ENCODE measurements at places on chromosomes 4 and X.

DNA sequence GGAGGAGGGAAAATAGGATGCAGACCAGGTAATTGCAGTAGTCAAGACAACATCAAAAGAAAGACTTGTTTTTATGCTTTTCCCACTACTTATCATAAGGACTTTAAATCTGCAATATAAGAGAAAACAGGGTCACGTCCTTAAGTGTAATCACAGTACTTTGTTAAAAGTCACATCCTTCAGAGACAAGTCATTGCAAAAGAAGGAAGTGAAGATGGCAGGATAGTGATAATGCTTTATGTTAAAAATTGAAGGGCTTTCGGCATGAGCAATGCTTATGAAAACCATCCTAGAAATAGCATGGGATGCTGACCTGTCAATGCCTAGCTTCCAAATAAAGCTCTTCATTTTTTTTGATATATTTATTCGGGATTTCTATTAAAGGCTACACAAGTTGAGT is 110.2 kb upstream of the TENM3 start:
- no peak for DNase-seq

DNA sequence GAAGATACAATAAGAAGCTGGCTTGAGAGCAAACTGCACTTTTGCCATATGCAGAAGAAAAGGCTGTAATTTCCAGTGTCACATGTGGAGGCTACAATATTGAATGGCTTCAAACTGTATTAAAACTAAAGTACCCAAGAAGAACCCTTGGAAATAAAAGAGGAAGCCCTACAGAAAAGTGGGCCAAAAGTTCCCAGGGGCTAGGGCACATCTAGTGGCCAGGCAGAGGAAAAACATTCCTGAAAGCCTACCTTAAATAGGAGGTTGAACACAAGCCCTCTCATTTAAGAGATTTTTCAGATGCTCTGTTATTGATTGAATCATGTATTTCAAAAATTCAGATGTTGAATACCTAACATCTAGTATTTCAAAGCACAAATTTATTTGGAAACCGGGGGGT is 40.6 kb upstream of the PRDX4 start:
- no peak for DNase-seq

- no peak for DNase-seq
Measured at GRCh38 chr4:75015627-75016026, 82.7 kb downstream of the PARM1 start.

DNA sequence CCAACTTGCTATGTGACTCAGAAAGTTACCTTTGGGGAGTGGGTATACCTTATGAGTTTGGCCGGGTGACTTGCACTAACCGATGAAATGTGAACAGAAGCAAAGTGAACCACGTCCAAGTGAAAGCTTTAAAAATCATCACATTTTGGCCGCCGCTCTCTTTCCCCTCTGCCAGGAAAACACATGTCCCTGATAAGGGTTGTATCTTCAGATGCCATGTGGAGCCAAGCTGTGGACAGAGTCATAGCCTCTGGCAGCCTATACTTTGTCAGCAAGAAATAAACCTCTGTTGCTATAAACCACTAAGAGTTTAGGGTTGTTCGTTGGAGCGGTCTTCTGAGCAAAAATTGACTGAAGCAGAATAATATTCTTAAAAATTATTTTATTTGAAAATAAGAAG is 92.3 kb downstream of the PRDM5 start:
- DNase-seq, result no peak

- DNase-seq, result no peak
Measured at GRCh38 chrX:19372547-19373331, 29.0 kb downstream of the PDHA1 start.

DNA sequence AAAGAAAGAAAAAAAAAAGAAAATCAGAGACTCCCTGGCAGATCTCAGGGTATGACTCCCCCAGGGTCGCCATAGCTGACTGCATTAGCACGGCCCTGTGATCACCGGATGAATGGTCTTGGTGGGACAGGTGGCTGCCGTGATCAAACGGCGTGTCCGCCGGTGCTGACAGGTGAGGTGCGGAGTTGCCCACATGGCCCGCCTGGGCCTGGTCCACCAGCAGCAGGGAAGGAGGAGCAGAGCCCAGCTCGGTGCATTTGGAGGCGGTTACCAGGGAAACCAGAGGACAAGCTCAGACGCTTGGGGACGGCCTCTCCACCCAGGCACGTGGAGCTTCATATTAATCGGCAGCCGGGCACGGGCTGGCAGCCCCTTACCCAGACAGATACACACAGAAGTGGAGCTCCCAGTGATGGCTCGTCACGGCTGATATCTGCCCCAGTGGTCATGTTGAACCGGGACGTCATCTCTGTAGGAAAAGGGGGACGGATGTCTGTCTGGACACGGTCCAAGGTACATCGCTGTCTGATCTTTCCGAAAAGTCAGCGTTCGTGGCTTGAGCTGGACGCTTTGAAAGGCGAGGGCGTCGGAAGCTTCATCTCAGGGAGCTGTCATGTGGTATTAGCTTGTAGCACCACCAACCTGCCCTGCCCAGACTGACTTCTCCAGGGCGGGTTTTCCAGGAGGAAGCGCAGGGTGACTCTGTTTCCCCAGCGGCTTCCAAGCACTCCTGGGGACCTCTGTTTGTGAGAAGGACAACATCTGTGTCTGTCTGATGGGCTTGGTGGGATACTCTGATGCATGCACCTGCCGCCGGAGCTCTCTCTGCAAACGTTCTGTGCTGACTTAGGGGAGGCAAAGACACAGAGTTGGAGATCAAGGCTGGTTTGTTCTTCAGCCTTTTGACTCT is 180.7 kb downstream of the CRLF2 start:
- DNase-seq, result no peak

DNA sequence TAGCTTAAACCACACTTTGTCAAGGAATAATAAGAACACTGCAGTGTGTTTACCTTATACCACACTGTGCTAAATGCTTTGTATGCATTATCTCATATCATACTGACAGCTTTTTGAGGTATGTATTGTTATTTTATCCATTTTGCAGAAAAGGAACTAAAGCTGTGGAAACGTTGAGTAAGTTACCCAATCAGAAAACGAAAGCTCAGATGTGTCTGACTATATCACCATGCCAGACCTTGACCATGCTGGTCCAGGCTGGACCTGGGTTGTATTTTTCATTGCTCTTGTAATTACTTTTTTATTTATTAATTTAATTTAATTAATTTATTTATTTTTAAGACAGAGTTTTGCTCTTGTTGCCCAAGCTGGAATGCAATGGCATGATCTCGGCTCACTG is 2.1 kb downstream of the HSD17B11 start:
- DNase-seq, result no peak

DNA sequence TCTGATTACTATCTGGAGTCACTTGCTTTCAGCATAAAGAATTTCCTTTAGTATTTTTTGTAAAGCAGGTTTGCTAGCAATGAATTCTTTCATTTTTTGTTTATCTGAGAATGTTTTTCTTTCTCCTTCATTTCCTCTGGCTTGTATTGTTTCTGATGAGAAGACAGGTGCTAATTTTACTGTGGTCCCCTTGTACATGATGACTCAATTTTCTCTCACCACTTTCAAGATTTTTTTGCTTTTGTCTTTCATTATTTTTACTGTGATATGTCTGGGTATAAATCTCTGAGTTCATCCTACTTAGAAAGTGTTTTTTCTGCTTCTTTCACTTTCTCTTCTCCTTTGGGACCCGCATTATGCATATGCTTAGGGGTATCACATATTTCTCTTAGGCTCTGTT is 62.6 kb downstream of the PKD2 start:
- DNase-seq, result no peak

Measured in HFFc6 (cell line).